Naive thymus-derived CD8-positive, alpha-beta T cell (primary cell): ENCODE measurements at places on chromosomes 2 and 18.
A peak's percentile ranks its signal among the peaks of the same experiment; 100 is the strongest.

DNA sequence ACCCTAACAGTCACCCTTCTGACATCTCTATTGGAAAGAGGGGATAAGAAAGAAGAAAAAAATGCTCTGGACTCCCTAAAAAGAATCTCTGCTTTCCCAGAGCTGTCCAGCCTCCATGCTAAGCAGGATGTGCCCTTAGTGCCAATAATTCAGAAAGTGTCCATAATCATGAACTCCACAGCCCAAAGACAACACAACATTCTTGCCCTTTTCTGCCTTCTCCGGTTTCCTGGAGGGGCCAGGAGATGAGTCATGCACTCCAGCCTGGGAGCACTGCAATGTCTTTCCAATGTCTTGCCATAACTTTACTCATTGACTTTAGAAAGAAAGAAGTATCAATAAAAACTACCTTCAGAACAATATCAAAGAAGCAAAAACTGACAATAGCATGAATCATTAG lies 44.0 kb downstream of the KLF7 start:
- DNase-seq: no peak

DNA sequence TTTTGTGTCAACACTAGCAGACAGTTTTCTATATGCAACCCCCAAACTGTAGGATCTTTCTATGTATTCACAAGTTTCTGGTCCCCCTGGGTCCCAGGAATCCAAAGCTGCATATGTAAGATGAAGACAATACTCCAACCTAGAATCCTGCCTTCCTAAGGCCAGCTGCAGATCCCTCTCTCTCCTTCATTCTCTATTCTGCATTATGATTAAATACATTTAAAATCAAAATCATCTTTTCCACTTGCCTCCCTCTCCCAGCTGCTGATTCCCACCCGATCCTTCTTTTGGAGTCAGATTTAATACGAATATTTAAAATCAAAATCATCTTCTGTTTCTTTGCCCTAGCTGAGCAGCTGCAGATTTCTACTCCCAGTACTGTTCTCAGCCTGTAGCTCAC lies 783.0 kb upstream of the ZEB2 start:
- DNase-seq: no peak

- DNase-seq: no peak
Observed at GRCh38 chr18:58609536-58609993, 19.3 kb downstream of the ALPK2 start.

DNA sequence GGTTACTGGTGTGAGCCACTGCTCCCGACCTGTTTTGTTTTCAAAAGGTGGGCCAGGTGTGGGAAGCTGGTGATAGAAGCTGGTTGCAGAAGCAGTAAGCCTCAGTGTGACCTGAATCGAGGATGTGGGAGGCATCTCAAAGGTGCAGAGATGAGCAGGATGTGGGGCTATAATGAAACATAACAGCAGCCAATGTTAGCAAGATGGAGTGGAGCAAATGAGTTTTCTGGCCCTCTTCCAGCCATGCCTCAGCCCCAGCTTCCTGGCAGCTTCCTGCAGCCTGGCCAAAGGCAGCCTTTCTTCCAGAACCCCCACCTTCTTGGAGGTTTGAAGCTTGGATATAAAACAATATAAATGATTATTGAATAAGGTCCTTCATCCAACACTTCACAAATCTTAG lies 184.8 kb downstream of the NCK2 start:
- peak; percentile 74 for DNase-seq

GRCh38 chr2:54598347-54599325 lies 124.8 kb upstream of the EML6 start:
- DNase-seq: no peak

DNA sequence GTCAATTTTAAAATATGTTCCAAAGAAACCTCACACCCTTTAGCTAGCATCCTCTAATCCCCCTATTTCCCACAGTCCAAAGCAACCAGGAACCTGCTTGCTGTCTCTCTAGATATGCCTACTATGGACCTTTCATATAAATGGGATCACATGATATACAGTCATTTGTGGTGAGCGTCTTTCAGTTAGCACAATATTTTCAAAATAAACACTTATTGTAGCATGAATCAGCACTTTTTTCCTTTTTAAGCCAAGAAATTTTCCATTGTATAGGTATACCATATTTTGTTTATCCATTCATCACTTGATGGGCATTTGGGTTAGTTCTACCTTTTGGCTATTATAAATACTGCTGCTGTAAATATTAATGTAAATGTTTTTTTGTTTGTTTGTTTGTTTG lies 223.0 kb upstream of the DOK6 start:
- DNase-seq: no peak

- DNase-seq: no peak
Observed at GRCh38 chr18:71075147-71075546, 786.3 kb downstream of the SOCS6 start.

DNA sequence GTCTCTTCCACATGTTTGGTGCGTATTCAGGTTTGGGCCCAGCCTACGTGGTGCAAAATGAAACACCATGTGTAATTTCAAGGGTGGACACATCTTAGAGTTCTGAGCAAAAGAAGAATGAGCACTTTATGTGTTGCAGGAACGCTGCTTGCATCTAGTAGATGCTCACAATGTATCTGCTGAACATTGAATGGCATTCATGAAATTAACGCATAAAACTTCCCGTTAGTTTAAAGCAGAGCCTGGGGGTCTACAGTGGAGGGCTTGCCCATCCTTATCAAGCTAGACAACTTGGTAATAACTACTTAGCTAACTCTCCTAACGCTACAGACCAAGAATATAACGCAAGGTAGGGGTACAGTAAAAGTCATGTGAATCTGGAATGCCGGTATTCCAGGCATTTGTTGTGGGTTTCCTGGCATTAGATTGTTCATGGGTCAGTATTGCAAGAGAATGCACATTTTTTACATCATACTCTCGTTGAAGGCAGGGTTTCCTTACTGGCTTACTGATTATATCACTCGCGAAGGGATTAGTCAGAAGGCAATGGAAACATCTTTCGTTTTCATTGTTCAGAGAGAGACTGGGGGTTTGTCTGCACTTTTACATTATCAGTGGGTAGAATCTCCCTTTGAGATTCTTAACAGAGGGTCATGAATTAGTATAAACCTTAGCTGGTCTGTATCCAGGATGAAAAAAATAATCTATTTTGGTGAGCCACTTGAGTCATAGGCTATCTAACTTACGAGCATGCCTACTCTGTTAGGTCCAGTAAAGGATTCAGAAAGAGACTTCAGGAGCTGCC lies 229.5 kb upstream of the EPAS1 start:
- DNase-seq: no peak

GRCh38 chr18:13382366-13382953 lies 163.9 kb downstream of the LDLRAD4 start:
- DNase-seq: peak; percentile 80

GRCh38 chr18:24041691-24042090 lies 27.1 kb downstream of the TTC39C start:
- no peak for DNase-seq

- no peak for DNase-seq
Observed at GRCh38 chr2:13508671-13509070, 791.9 kb downstream of the TRIB2 start.

- no peak for DNase-seq
Observed at GRCh38 chr2:23734416-23734815, 192.5 kb downstream of the ATAD2B start.

- DNase-seq: peak; percentile 22
Observed at GRCh38 chr18:22378672-22379282, 38.9 kb downstream of the CTAGE1 start.

DNA sequence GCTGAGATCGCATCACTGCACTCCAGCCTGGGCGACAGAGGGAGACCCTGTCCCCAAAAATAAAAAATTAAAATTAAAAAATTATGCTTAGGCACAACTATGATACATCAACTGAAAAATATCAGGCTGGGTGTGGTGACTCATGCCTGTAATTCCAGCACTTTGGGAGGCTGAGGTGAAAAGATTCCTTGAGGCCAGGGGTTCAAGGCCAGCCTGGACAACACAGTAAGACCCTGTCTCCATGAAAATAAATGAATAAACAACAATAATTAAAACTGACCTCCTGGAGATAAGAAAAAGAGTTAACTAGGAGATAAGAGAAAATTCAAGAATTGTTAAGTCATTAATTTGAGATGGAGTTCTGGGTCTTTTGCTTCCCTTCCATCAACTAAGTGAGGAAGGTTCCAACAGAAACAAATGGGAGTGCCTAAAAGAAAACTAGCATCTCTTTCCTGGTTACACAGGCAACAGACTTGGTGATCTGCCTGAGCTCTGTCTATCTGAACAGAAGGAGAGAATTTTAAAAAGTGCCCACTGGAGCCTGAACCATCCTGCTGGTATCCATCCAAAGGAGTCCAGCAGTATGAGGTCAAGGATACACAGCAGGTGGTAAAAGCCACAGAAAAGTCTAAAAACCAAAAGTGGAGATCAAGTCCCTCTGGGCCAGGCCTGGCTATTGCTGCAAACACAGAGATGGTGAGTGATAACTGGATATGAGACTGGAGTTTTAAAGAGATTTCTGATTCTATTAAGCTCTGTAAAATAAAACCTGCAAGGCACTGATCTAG lies 8.8 kb downstream of the PPM1G start:
- DNase-seq: no peak

DNA sequence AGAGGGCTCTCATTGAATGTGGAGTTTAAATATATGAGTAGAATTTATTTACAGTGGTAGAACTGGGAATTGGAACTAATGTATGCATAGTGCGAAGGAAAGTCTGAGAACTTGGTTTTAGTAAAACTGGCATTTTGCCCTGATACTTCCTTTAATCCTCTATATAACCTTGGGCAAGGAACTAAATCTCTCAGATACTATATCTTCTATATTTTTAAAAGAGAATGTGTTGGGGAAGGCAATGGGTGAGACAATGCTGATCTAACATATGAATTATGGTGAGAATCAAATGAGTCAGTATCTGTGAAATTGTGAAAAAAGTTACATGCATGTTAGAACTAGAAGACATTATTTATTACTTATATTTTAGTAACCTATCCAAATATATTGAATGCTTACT lies 2109.4 kb upstream of the PIK3C3 start:
- DNase-seq: no peak

GRCh38 chr2:120990451-120990871 lies 254.8 kb downstream of the GLI2 start:
- no peak for DNase-seq

DNA sequence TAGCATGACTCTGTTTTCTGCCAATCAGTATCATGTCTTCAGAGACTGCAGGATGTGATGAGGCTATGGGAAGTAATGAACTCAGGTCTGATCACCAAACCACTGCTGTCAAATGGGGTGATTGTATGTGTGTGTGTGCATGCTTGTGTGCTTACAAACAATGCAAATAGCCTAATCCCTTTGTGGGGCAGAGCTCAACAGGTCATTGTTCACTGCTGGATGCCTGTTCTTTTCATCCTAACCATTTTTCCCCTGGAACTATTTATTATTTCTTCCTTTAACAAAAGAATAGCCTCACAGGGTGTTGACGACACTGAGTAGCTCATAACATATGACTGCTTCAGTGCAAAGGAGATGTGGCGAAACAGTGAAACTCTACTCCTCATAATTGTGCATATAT lies 55.9 kb downstream of the NXPH2 start:
- no peak for DNase-seq

- DNase-seq: no peak
Observed at GRCh38 chr18:45044787-45045186, 364.1 kb downstream of the SETBP1 start.

- no peak for DNase-seq
Observed at GRCh38 chr2:156511803-156512202, 75.6 kb downstream of the GPD2 start.

DNA sequence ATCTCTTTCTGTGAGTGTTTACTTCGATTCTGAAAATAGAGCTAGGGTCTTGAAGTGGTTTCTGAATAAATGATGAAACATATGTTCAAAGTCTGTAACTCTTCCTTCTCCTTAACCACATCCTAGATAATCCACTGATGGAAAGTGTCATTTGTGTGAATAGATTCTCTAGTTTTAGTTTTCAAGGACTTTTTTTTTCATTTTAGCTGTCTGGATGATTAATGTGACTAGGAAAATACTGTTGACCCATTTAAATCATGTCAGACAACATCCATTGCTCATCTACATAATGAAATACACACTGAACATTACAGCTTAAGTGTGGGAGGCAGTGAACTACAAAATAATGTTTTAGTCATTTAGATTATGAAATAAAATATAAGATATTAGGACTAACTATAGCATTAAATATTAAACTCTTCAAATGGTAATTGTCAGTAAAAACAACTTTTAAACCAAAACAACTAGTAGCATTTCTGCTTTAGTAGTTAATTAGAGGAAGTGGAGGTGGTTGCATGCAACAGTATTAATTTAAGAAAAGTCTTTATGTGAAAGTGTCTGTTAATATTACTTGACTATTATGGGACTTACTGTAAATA lies 39.1 kb upstream of the DLX1 start:
- no peak for DNase-seq

GRCh38 chr18:21141668-21142422 lies 30.2 kb upstream of the ROCK1 start:
- no peak for DNase-seq

DNA sequence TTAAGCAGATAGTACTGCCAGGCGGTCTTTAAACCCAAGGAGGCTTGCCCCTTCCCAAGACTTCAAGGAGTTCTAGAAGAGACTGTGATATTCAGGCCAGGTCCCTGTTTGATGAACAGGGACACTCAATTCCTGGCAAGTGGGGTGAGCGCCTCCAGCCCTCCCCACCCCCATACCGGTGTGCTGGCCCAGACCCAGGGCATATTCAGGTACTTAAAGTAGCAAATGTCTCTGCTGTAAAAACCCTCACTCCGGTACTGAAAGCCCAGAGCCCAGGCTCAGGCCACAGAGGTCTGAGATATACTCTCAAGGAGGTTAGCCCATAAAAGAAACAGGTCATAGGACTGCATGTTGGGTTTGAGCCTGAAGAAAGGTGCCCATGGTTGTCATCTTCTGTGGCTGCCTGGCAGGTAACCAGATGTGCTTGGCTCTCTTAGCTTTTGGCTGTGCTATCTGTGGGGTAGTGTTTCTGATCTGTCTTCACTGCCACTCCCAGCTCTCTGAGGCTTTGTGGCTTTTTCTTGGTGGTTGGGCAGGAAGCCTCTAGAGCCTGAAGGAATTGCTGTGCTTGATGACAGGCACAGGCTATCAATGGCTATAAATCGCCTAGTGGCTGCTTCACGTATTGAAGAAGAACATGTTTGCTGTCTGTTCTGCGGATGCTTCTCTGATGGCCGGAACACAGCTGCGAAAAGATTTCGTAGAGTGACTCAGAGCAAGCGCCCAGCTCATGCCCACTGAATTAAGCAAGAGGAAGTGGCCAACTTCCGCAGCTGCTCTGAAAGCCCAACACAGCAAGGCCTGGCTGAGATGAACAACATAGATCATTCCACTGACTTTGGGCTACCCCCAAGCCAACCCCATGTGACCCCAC lies 63.3 kb upstream of the ALPP start:
- DNase-seq: peak; percentile 71

DNA sequence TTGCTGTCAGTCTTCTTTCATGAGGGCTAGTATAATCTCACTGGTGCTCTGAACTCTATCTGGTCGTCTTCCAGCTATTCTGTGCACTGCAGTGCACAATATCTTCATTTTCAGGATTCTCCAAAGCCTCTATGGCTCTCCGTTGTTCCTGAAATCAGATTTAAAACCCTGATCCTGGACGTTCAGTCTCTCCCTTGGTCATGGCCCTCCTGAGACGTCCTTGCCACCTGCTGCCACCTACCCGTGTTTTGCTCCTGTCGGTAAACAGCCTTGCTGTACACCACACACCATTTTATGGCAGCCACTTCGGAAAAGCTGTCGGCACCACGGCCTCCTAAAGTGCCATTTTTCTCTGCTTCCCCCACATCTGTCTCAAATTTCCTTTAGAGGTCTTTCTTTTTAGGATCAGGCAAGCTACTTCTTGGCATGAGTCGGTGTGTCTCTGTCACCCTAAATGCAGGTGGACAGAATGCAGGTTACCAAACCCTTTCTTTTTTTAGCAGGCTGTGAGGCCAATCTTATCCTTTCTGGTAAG lies 170.0 kb downstream of the HRH4 start:
- DNase-seq: no peak
